M059J (cell line): ENCODE measurements at places on chromosomes 2 and 18.

DNA sequence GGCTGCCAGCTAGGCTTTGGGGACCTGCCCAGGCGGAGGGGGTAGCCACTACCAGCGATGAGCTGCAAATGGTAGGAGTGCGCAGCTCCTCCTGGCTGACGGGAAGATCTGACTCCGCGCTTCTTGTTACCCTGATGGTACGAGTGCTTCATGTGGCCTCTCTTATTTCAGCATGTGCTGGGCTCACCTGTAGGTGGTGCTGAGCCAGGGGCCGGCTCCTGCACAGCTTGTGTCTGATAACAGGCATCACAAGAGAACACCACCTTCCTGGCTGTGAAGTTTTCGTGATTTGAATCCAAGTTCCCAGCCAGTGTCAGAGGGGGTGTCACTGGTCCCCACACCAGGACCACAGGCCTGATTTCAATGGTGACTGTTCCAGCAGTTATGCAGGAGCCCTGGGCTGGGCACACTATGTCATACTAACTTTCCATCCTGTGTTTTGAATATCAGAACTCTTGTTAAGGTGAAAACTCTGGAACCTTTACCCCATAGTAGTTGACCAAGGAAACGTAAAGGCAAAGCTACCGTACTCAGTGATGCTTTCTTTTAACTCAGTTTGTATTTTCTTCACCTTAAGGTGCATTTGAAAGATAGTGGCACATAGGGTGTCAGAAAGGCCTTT, 28.0 kb downstream of the APCDD1 start:
- DNase-seq = no peak

DNA sequence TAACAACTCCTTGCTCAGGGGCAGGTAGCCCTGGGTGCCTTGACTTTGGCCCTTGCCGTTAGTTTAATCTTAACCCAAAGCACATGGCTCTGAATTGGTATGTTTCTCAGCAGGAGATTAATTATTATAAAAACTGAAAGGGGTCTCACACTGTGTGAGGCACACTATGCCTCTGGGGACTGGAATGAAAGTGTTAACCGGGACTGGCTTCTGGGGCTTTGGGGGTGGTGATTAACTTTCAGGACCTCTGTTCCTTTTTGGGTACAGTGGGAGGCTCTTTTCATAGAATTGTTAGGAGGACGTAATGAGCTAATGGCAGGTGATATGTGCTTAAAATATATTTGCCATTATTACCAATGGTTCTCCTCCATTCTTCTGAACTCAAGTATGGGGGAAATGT, 5.1 kb downstream of the MERTK start:
- DNase-seq = no peak

GRCh38 chr18:50642439-50642838, 82.6 kb downstream of the MAPK4 start:
- no peak for DNase-seq

DNA sequence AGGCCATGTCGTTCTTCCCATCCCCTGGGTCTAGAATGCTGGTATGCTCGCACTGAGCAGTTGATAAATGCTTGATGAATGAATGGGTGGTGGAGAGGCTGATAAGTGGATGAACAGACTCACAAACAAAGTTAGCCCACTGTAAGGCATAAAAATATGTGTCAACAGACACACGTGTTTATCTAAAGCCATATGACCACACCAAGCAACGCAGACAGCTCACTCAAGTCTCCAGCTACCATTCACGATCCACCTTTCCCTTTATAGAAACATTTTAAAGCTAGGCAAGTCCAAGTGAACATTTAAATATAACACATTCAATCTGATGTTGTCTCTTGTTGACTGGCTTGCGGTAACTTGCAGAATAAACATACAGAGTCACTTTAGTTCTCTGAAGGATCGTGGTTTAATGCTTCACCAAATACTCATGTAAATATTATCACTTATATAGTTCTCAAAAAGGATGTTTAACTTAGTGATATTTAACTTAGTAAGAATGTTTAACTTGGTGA, 105.5 kb downstream of the NOL10 start:
- DNase-seq = peak; percentile 78

GRCh38 chr2:13193075-13193474, 476.3 kb downstream of the TRIB2 start:
- DNase-seq = peak; percentile 1

DNA sequence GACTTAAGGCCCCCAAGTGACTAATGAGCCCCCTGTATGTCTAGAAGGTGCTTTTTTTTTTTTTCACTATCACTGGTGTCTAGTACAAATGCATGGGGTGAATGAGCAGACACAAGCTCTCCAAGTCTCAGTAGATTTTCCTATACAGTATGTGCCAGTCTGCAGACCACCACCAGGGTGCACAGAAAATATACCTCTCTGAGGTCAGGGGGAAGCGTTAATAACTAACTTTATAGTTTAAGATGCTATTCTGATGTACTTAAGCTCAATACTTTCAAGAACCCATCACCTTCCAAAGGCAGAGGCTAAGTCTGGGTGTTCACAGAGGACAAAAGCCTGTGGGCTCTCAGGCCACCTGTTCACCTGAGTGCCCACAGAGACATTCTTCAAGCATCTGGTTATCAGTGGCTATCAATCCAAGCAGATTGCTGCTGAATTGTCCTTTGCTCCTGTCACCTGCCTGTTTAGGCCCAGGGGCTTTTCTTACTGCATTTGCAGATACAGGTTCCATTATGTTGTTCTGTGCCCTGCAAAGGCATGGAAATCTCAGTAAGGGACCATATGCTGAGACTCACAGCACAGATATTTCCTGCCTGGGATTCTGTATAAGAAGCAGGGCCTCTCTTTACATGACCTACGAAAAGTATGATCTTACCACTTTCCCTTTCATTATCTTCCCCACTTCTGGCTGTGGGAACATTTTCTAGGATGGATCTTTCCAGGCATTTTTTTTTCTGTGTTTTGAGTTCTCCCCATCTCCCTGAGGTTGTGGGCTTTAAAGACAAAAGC, 534.6 kb downstream of the TNS1 start:
- peak; percentile 21 for DNase-seq

DNA sequence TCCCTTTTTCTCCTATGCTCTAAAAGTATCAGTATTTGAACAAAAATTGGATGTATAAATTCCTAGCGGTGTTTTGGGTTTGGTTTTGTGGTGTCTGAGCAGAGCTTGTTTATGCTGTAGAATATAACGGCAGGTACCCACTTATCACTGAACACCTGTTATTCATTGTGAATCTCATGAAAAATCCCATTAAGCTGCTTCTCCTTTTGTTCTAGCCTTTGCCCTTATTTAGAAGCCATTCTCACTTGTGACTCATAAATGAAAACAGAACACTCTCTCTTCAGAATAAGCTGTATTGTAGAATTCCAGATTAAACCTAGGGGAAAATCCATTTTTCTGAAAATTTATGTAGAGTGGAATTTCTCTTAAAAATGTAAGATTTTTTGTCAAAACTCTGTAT, 104.0 kb downstream of the PRPF40A start:
- DNase-seq = no peak

DNA sequence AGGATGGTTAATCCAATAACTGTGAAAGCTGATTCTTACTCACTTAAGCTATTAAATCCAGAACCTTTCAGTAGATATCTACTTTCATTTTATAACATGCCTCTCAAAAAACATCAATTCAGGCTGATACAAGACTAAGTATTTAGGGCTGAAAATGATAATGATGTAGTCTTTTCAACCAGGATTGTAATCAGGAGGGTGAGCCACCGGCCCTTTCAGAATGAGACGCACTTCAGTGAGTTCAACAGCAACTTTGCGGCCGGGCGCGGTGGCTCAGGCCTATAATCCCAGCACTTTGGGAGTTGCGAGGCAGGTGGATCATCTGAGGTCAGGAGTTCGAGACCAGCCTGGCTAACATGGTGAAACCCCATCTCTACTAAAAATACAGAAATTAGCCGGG, 30.4 kb downstream of the RBMS1 start:
- DNase-seq = no peak

DNA sequence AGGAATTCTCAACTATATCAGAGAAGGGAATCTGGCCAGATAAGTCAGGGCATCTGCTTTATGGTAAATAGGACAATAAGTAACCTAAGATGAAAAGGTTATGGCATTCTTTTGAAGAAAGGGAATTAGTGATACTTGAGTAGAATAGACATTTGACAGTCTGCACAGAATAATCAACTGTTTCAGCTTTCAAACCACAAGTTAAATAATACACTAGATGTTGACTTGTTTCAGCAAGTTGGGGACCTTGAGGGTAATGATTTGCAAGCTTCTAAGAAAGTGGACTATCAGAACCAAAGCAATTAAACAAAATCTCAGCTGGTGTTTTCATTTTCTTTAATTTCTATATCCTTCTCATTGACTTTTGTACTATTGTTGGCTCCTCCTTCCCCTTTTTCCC, 54.5 kb downstream of the SLC39A10 start:
- DNase-seq = no peak

DNA sequence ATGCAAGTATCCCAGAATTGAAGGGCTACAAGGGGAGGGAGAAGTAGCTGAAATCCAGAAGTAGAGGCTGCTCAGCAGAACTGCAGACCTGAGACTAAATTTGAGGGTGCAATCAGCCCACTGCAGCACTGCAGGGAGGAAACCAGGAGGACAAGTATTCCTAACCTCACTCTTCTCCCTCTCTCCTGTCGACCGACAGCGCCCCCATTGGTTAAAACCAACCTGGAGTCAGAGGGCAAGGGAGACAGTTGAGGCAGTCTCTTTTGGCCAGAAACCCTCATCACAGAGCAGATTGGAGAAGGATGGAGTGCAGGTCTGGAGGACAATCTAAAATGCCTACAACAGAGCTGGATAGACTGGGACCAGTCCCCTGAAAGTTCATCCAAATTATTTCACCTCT, 768.9 kb upstream of the KLHL29 start:
- no peak for DNase-seq

DNA sequence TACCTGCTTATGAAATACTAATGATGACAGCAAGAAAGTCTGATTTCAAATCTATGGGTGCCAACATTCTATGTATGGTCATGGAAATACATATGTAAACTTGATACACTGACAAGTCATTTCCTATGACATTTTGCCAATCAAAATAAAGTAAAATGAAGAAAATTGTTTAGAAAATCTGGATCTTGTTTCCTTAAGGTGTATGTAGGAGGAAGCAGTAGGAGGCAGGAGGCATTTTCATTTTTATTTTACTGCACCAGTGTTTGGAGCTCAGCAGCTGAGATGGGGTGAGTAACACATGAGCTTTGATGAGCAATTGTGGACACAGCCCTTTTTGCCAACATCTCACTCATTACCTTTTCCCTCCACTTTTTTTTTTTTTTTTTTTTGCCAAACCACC, 167.0 kb downstream of the AFF3 start:
- peak; percentile 84 for DNase-seq

DNA sequence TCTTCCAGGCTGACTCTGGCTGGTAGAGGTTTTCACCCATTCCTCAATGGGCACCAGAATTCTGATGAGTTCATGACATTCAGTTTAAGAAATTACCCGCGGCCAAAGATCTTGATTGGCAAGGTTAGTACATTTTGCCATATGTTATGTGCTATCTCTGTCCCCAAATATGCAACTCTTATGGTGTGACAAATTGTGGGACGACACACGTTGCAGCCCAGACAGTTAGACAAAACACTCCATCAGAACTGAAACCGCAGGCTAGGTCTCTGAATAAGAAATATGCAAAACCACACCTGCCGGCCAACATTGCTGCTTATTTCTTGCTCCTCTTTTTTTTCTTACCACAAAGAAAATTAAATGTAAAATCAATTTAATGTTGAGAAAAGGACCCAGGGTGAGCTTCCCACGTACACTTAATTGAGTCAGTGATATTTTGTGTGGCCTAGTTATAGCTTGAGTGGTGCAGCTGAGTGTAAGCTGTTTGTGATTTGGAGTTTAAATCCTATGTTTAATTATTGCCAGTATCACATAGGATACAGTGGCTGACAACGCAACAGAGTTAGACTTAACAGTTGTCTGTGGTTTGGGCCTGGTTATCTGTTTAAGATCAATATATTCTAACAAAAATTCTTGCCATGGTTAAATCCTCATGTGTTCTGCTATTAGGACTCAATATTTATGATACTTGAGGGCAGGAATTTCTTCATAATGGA, 35.7 kb upstream of the LTBP1 start:
- DNase-seq = peak; percentile 6

- no peak for DNase-seq
Measured at GRCh38 chr18:47109720-47110119, 40.6 kb downstream of the HDHD2 start.

GRCh38 chr2:20578895-20579825, 71.7 kb downstream of the HS1BP3 start:
- peak; percentile 99 for DNase-seq
